ENCODE measurements at places on chromosomes 13 and 19.

DNA sequence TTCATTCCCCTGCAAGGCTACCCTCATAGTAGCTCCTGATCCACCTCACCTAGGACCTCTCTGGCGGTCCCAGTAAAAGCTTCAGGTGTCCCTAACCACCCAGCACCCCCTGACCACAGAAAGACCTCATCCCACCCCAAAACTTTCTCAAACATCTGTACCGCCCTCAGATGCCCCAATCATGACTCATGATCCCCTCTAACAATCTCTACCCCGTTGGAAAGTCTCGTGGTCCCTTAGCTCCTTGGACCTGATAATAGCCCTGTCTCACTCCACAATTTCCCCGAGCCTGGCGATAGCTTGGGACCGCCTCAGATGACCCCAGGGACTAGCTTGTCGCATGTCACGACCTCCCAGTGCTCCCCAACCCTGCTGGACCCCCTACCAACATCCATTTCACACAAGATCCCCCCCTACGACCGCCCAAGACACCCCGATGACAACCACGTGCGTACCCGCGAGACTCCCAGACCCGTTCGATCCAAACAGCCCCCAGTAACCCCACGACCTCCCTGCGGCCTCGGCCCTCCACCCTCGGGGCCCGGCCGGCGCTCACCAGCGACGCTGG, 450 bp downstream of the NDUFA11 start:
- no peak for DNase-seq

GRCh38 chr13:41720839-41721561, 239.9 kb downstream of the VWA8 start:
- no peak for DNase-seq

DNA sequence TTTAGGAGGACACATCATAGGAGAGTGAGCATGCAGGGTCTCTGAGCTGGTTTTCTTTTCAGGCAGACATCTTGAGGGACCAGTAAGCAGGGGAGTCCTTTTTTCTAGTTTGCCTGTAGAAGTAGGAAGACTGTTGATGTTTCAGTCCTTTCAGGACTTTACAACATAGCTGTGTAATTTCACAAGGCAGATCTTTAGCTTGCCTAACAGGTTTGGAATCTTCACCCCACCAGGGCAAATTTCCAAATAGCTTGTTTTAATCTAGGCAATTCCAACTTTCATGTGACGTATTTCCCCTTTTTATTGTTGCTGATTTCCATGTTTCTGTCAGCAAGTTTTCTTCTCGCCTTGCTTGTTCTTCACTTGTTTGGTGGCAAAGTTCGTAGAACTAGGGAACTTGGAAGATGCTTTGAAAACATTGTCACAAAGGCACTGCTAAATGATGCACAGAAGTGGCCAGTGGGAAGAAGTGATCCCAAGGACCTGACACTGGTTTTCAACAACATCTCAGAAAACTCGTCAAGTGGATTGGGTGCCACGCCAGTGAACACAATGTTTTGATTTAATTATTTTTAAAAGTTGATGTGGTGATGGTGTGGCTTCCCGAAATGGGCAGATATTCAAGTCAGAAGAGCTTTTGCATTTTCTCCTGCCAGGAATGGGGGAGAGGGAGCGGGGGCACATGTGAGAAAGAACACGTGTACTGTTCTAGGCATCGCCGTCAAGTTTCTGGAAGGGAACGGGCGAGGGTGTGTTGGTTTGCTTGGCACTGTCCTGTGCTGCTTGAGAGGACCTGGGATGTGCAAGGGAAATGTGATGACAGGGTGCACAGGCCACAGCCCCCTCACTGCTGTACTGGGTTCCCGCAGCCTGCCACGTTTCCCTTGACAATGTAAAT, 418.6 kb downstream of the OXGR1 start:
- no peak for DNase-seq

GRCh38 chr13:90362707-90363106, 984.8 kb upstream of the MIR17HG start:
- DNase-seq, result no peak

DNA sequence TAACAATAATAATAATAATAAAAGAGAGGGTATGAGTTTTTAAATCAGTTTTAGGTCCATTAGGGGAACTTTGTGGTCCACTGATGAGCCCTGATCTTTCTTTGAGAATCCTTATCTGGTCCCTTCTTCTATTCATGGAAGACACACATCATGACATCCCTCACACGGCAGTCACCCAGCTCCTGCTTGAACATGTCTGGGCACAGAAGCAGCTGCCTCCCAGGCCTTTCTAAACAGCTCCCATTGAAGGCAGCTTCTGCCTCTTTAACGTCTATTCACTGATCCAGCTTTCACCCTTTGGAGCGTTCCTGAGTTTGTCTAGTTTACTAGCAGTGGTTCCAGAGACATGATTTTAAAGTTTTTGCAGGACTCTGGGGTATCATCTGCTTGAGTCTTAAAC, 42.6 kb upstream of the STK24 start:
- DNase-seq, result no peak

DNA sequence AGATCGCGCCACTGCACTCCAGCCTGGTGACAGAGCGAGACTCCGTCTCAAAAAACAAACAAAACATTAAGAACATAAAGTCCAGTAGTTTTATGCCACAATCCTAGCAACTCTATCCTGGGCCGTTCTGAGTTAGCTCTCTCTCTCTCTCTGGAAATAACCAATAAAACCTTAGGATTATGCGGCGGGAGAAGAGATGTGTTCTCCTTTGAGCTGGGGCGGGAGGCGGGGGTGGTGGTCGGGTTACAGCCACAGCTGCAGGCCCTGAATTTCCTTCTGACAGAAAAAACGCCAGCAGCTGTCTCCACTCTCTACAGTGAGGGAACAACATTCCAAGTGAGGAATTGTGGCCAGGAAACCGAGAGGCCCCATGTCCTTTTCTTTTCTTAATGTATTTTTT, 9.1 kb upstream of the PNMA8A start:
- no peak for DNase-seq

GRCh38 chr19:18332917-18333530, 7.4 kb upstream of the PGPEP1 start:
- DNase-seq, result no peak

DNA sequence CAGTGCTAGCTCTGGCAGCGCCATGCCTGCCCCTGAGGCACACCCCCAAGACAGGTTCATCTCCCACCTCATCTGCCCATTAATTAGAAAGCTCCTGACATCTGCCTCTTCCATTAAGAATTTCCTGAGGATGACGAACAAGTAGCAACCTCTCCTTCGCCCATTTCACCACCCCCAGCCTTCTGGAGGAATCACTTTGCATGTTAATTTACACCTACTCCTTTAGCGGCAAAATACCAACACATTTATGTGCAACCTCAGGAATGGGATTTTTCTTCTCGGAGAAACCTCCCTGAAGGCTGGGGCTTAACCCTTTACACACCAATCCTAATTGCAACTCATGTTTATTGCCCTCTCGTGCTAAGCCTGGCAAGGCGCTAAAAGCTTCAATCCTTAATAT, 13.8 kb downstream of the SLC7A1 start:
- DNase-seq, result no peak

DNA sequence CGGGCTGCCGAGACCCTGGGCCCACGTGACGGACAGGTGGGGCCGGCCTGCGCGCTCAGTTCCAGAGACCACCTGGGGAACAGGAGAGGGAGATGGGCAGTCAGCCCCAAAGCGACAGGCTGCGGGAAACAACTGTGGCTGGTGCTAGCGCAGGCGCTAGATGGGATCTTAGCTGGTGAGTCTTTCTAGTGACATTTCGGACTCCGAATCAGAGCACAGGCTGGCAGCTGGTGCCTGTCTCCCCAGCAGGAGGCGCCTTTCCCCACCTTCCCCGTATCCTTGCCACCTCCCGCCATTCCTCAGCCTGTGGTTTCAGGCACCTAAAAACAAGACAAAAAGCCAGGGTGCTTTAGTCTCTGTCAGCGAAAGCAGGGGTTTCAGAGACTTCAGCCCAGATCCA, 19.4 kb upstream of the RANBP3 start:
- no peak for DNase-seq

DNA sequence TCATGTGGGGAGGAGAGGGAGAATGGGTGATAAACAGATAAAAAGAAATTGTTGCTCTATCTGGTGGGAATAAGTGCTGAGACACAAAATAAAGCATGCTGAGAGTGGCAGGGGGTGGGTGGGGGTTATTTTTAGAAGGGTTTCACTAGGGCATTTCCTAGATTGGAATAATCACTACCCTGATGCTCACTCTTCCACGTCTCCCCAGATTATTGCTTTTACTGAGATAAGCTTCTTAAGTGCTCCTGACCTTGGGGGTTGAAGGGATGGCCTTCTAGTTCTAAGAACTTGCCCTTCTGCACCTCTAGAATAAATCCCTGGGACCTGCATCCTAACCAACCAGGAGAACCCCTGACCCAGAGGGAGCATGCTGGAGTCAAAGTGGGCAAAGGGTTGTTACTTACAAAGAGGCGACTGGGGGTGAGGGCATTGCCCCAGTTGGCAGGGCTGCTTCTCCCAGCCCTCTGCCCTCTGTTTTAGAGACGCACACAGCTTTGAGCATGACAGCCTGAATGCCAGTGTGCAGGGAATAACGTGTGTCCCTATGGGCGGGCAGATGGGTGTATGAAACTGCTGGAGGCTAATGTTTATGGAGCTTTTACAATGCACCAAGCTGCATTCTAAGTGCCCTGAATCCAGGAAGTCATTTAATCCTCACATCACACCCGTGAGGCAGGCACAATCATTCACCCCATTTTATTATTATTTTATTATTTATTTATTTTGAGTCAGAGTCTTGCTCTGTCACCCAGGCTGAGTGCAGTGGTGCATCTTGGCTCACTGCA, 743 bp downstream of the RDH8 start:
- no peak for DNase-seq

GRCh38 chr13:50229960-50230661, 214.9 kb downstream of the KCNRG start:
- no peak for DNase-seq

DNA sequence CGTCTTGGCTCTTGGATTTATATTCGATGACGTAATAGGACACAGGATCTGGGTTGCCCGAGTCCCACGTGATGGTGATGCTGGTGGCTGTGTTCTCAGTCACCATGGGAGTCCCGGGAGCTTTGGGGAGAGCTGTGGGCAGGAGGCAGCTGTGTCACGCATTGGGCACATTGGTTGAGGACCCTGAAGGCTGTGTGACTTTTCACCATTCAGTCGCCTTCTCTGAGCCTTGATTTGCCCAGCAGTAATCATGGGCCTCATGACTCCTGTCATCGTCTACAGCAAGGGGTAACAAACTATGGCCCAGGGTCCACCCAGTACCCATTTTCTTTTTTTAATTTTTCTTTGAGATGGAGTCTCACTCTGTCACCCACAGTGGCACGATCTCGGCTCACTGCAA, 96.3 kb downstream of the PTPRS start:
- DNase-seq, result no peak

GRCh38 chr19:11324079-11324661, 15.3 kb downstream of the RAB3D start:
- no peak for DNase-seq

DNA sequence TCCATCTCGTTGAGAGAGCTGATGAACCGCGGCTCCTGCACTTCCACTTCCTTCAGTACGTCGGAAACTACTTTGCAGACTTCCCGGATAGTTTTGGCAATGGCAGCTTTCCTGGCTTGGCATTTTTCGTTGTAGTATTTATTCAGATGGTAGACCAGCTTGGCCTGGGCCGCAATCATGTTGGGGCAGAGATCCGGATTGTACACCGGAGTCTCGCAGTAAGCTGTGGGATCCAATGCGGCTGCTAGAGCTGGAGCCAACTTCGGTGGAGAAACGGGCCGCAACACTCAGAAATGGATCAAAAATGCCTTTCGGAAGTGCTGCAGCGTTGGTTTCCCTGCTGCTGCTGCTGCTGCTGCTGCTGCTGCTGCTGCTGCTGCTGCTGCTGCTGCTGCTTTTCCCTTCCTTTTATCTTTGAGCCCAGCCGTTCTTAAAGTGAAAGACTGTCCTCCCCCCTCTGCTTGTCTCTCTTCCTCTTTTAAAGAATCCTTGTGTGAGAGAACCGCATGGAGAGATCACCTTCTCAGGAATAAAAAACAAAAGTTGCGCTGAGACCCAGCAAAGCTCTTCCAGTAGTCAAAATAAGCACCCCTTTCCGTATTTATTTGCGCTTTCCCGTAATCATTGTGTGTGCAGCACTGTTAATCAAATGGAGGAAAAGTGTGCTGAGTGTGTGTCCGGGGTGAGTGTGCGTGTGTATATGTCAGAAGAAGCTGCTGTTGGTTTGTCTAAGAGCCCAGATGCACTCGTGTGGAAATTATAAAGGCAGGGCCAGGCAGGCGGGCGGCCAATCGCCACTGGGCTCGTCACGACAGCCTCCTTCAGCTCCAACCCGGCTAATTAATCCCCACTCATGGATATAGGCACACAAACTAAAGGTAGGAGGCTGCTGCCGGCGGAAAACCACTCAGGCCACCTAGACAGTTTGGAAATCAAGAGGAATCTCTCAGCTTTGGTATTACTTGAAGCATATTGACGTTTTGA, at the start of gene MAB21L1:
Gene MAB21L1 (minus strand): TSS at position 730 of the 984 bp plus-strand sequence. CDS start 551 bp downstream, at position 179.
- no peak for DNase-seq

- no peak for DNase-seq
Observed at GRCh38 chr13:110129076-110129475, 177.9 kb downstream of the COL4A1 start.

DNA sequence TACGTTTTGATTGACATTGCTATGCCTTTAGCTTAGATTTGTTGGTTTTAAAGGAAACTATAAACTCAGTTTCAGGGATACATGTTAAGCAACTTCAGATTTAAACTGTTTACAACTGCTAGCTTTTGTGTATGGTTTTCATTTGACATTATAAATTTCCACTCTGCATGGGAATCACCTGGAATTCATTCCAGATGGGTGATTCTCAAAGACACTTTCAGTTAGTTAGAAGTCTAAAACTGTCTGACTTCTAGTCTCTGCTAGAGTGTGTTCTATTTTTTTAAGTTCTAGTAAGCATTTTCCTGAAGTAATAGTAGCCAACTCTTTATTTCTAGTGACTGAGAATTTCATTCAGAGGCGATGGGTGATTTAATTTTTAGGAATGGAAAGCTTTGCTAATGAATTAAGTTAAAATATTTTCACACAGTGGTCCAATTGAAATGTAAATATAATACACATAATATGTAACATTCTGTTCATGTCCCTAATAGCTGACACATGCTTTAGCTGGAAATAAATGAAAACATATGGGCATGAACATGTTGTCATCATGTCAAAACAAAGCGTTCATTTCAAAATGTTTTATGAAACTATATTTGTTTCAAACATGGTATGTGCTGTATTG, 58.3 kb upstream of the CSNK1A1L start:
- no peak for DNase-seq

GRCh38 chr19:47275791-47276461, 1.2 kb downstream of the INAFM1 start:
- no peak for DNase-seq

GRCh38 chr19:16168465-16169081, 4.8 kb downstream of the CIB3 start:
- DNase-seq, result no peak

- no peak for DNase-seq
Observed at GRCh38 chr13:80303225-80303811, 37.6 kb downstream of the SPRY2 start.

- DNase-seq, result no peak
Observed at GRCh38 chr13:101714195-101714594, 261.7 kb downstream of the ITGBL1 start.

GRCh38 chr13:40582531-40582930, 83.9 kb downstream of the FOXO1 start:
- DNase-seq, result no peak

GRCh38 chr19:4910594-4911281, 1.4 kb downstream of the UHRF1 start:
- no peak for DNase-seq

GRCh38 chr13:109273326-109273751, 513.0 kb downstream of the IRS2 start:
- no peak for DNase-seq
